ENCODE measurements at places on chromosomes 6 and 20. TPM values are rescaled to one million over a fixed set of nuclear protein-coding genes. Genes with fewer than 3 reads are reported as not detected.

GRCh38 chr6:101396548-101397173, 3.2 kb downstream of the GRIK2 start:
- H3K27me3 ChIP-seq = no peaks in the 10 kb centered on the region
- H3K4me1 ChIP-seq = peaks cover 25% of the 10 kb centered on the region
- no peak overlapping the region for H3K27ac ChIP-seq

DNA sequence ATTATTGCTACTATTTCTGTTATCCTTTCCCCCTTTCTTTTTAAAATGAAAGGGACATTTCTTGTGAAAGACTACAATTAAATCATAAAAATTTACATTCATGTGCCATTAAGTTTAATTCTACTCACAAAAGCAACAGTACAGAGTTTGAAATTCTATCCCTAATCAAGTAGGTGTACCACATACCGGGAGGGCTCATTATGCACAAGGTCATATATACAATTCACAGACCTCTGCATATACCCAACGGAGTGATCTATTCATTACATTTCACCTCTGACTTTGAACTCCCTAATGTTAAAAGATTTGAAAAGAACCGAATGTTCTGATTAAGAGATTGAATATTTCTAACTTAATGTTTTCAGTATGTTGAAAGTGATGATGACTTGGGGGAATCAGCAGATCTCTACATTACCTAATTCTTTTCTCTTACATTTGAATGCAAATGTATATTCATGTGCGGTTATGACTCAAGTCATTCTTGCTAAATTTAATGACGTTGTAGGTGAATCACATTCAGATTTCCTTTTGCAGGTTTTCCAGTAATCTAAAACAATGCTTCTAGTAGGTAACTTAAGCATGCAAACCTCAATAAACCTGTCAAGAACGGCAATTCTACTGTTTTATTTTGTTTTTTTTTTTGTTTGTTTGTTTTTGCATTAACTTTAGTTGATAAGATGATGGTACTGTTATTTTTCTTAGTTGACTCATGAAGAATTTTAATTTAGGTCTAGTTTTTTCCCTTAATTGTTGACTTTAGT, 7.3 kb downstream of the EYA4 start:
- H3K4me3 ChIP-seq = no peak overlapping the region

The OR2H2 gene
- not detected for total RNA-seq

The OR2H1 gene
- total RNA-seq = not detected

DNA sequence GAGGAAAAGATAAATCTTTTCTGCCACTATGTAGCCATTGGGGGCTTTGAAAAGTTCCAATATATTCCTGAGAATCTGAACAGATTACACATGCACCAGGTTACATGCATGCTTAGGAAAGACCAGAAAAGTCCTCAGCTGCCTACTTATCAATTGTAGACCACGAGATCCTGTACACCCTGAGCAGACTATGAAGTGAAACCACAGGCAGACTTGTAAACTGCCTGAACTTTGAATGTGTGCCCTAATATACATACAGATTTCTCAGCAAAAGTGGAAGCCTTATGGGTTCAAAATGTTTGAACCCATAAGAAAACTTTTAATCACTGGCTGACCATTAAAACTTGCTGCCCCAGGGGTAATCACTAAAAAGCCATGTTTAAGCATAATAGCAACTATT, 273.5 kb upstream of the RUNX2 start:
- no peak overlapping the region for H3K4me3 ChIP-seq
- no peaks in the 10 kb centered on the region for H3K4me1 ChIP-seq
- H3K27ac ChIP-seq = no peak overlapping the region
- H3K27me3 ChIP-seq = no peaks in the 10 kb centered on the region

DNA sequence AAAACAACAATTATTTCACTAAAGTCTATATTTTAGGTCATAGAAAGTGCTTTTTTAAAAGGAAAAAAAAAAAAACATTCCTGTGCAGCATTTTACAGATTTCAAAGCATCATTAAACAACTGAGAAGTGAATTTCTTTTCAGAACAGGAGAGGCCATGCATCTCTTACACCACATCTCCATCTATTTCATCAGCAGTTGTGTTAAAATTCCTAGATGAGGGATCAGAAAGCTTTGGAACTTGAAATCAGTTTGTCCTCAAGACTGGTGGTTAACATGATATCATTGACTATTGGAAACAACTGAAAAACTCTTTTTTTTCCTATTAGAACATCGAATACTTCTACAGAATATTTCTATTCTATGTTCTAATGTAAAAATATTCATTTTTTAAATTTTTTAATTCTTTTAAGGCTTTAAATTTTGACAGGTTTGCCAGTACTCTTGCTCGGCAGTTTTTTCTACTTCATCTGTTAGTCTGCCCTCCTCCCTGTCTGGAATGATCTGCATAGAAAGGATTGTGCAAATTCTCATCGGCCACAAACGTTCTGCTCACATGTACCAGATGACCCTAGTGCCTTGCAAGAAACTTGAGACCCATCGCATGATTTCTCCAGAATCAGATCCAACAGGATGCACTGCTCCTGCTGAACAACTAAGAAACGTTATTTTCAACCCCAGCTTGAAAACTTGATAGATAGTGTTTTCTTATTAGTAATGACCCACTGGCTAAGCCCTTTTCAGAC, 411.0 kb upstream of the AGPAT4 start:
- H3K4me1 ChIP-seq = no peaks in the 10 kb centered on the region
- DNase-seq = no peak
- no peaks in the 10 kb centered on the region for H3K36me3 ChIP-seq
- H3K27ac ChIP-seq = no peak overlapping the region
- H3K4me3 ChIP-seq = no peak overlapping the region

GRCh38 chr6:105691971-105692370, 289.1 kb upstream of the PREP start:
- no peak for DNase-seq
- peaks cover 18% of the 10 kb centered on the region for H3K4me1 ChIP-seq
- no peaks in the 10 kb centered on the region for H3K27me3 ChIP-seq
- no peak overlapping the region for H3K4me3 ChIP-seq
- H3K27ac ChIP-seq = no peak overlapping the region

- no peak for DNase-seq
- H3K4me1 ChIP-seq = peaks cover 53% of the 10 kb centered on the region
- H3K27ac ChIP-seq = peak overlapping the region; percentile 83
These were observed 1.8 kb downstream of the ECHDC1 start for GRCh38 chr6:127341471-127342202.

DNA sequence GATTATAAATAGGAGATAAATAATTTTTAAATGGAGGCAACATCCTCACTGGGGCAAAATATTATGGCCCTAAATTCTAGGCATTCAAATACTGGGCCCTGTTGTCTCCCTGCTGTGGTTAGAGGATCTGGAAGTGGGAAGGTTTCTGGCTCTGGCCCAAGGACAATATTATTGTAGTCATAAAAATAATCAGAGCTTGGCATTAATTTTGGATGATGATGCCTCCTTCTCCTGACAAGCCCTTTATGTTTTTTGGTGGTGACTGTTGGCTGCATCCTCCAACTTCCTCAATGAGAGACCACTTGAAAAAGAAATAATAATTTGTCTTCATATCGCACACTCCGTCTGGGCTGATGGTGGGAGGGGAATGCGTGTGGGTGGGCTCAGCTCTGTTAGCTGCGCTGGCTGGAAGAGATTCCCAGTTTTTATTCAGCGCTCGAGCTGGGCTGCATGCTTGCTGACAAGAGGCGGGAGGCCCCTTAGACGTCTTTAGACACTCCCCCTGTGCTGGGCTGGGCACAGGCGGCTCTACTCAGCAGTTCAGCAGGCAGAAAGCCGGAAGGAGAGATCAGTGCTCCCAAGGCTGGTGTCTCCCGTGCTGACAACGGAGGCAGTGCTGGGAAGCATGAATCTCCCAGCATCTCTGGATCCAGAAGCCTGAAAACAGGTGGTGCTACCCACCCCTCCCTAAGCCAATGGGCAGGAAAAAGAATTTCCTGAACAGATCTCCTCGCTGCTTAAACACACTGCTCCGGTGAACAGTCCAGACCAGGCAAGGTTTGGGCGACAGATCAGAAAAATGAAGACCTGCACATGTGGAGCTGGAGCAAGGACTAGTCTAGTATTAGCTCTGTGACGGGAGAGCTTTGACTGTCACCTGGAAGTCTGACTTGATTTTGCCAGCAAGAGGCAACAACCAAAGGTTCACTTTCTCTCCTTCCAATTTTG, 97.7 kb downstream of the SYCP2 start:
- peak overlapping the region; percentile 35 for H3K4me3 ChIP-seq
- peaks cover 26% of the 10 kb centered on the region for H3K4me1 ChIP-seq
- no peak overlapping the region for H3K27ac ChIP-seq
- no peaks in the 10 kb centered on the region for H3K27me3 ChIP-seq
- no peak for DNase-seq
- H3K36me3 ChIP-seq = no peaks in the 10 kb centered on the region

The SLCO4A1 gene
- 45.9 TPM for total RNA-seq

DNA sequence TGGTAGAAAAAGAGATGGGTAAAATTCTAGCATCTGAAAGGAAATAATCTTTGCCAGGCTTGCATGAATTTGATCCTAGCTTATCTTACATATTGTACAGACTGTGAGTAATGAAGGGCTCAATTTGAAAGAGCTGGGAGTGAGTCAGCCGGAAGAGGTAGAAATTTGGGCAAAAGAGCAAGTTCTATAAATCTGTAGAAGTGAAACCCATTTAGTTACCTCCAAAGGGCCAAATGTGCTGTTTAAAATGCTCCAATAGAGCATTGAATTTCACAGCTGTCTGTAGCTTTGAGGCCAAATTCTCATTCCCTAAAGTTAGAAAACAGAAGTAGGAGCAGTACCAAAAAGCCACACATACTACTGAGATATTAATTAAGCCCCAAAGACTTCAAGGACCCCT, 466.1 kb downstream of the BTBD3 start:
- H3K27ac ChIP-seq = no peak overlapping the region
- H3K27me3 ChIP-seq = no peaks in the 10 kb centered on the region
- H3K4me1 ChIP-seq = no peaks in the 10 kb centered on the region

DNA sequence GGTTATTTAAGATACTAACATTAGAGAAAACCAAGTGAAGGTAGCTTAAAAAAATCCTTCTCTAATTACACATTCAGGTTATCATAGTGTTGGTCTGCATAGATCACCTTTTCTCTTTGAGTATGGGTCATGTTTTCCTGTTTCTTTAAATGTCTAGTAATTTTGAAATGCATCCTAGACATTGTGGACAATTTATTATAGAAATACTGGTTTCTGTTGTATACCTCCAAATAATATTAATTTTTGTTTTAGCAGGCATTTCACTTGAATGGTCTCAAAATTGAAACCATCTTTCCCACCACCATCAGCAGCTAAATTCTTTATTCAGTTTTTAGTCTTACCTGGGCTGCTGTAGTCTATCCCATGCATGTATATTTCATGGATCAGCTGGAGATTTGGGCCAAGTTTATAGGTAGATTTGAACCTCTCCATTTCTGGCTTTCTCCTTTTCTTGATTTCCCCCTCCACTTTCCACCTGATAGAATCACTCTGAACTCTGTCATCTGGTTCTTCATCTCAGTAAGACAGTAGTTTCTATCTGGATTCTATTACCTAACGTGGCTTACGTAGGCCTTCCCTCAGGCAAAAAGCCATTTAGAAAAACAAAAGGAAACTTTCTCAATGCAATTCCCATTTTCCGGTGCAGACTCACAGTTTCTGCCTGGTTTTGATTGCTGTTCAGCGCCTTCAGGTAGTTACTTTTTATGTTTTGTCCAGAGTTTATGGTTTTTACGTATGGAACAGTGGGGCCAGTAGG, 52.3 kb downstream of the ZFAND3 start:
- H3K27me3 ChIP-seq = no peaks in the 10 kb centered on the region
- no peak overlapping the region for H3K27ac ChIP-seq

DNA sequence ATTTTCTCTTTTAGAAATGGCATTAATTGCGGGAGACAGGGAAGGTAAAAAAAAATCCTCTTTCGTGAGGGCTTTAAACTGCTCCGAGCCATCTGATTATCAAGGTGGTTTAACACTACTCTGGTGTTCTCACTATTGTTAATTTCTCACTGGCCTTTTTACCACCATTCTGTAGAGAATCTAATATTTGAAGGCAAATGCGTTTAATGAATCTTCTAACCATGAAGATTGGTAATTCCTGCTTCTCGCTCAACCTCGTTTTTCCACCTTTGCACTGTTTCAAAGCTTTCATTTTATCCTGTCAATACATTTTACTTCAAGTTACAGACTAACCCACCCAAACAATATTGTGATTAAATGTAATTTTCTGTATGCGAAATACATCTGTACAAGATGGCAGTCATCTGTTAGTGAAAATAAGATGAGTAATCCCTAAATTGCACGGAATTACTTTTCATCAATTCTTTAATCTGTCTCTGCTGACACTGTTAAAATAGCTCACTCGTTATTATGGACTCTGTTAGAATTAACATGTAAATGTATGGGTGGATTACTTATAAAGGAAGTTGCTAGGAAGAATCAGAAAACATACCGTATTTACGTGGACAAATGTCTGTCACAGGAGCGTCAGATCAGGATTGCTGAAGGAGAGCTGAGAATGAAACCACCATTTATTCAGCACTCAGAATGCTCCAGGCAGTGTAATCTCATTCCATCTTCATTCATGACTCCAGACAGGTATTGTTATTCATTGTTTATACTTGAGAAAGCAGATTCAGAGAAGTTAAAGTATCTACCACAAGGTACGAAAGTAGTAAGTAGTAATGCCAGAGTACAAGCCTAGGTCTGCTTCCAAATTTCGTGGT, 1.1 kb upstream of the LCA5 start:
- no peak for DNase-seq
- H3K27me3 ChIP-seq = no peaks in the 10 kb centered on the region
- peak overlapping the region; percentile 93 for H3K27ac ChIP-seq
- H3K36me3 ChIP-seq = no peaks in the 10 kb centered on the region
- H3K4me3 ChIP-seq = peak overlapping the region; percentile 86

DNA sequence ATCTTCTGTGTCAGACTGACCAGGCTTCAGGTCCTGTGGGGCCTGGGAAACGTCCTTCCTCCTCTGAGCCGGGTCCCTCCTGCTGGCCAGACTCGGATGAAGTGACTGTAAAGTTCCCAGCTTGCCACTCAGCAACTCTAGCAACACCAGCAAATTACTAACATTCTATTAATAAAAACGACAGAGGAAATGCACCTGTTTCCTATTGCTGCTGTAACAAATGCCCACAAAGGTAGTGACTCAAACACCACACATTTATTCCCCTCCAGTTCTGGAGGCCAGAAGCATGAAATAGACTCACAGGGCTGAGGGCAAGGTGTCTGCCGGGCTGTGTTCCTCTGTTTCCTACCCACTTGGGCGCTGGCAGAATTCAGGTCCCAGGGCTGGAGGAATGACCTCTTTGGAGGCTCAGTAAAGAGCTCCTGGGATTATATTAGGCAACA, 48.8 kb downstream of the CTCFL start:
- H3K4me1 ChIP-seq = no peaks in the 10 kb centered on the region
- no peak overlapping the region for H3K27ac ChIP-seq

GRCh38 chr20:7375905-7376304, 564.4 kb downstream of the HAO1 start:
- H3K27ac ChIP-seq = no peak overlapping the region
- DNase-seq = no peak
- no peaks in the 10 kb centered on the region for H3K4me1 ChIP-seq

The TFAP2A gene
- 19.4 TPM for total RNA-seq

GRCh38 chr6:73299151-73299971, 36.4 kb upstream of the KHDC1 start:
- no peaks in the 10 kb centered on the region for H3K4me1 ChIP-seq
- peak overlapping the region; percentile 38 for H3K4me3 ChIP-seq
- DNase-seq = no peak
- H3K36me3 ChIP-seq = no peaks in the 10 kb centered on the region
